ENCODE measurements at places on chromosomes 11 and 22.

GRCh38 chr11:44861849-44862557 is 88.7 kb downstream of the TP53I11 start:
- DNase-seq, result peak; percentile 65

- no peak for DNase-seq
These were observed 16.4 kb downstream of the DAGLA start for GRCh38 chr11:61696602-61697001.

DNA sequence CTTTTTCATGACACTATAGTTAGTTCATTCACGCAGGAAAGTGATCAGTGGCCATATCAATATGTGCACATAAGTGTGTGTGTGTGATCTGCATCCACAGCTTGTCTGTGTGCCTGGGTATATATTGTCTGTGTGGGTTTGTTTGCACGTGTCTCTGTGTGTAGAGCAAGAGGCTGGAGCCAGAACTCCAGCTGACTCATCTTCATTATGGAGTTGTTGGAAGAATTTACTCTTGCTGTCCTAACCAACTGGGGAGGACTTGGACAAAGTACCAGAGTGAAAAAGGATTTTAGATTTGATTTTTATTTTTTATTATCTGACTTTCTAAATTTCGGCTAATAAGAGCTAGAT is 63.9 kb downstream of the TP53I11 start:
- no peak for DNase-seq

- DNase-seq, result no peak
These were observed 99.7 kb upstream of the SYT13 start for GRCh38 chr11:45385844-45386243.

DNA sequence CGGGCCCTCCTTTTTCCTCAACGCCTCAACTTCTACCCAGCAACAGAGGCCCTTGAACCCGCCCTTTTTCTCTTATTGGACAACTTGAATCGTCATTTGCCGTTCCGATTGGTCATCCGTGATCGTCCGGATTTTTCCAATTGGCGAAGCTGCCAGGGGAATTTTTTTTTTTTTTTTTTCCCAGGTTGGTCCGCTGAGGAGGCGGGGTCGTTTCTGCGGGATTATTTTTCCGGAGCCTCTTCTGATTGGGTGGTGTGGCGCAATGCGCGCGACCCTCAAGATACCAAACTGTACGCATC is 465 bp upstream of the TTC9C start:
- peak; percentile 66 for DNase-seq

DNA sequence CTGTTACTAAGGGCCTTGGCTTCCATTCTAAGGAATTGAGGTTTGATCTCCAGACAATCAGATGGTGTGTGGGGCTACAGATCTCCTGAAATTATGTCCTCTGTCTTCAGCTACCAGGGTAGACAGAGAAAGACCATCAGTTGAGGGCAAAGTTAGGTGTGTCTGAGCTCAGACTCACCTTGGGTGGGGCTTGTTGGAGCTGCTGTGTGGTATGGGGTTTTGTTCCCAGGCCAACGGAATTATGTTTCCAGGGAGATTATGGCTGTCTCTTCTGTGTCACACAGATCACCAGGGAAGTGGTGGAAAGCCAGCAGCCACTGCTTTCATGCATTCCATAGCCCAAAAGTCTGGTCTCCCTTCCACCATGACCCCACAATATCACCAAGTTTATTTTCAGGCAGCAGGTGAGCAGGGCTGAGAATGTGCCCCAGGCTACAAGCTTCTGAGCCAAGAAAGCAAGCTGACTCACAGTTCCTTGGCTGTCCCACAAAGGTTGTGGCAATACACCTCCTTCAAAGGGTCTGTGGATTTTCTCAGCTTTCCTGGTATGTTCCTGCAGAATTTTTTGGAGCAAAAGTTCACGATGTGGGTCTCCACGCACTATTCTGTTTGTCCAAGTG is 714.9 kb downstream of the LUZP2 start:
- DNase-seq, result no peak

- no peak for DNase-seq
These were observed 66.3 kb upstream of the NAV2 start for GRCh38 chr11:19646308-19646707.

DNA sequence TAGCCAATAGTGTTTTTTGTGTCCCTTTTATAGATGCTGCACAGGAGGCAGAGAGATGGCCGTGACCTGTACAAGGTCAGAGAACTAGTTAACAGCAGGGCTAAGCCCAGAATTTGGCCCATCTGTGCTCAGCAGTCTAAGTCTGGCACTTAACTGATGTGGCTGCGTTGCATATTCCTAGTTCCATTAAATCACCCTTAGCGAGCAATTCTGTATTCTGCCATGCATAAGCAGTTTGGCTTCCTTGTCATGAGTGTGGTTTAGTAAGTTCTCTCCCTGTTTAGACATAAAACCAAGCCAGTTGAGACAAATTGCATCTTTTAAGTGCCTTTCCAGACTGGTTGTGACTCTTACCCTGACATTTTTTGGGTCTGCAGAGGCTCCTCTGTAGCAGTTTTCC is 230.6 kb upstream of the TENM4 start:
- DNase-seq, result no peak

GRCh38 chr11:86570020-86570419 is 102.4 kb downstream of the ME3 start:
- no peak for DNase-seq

DNA sequence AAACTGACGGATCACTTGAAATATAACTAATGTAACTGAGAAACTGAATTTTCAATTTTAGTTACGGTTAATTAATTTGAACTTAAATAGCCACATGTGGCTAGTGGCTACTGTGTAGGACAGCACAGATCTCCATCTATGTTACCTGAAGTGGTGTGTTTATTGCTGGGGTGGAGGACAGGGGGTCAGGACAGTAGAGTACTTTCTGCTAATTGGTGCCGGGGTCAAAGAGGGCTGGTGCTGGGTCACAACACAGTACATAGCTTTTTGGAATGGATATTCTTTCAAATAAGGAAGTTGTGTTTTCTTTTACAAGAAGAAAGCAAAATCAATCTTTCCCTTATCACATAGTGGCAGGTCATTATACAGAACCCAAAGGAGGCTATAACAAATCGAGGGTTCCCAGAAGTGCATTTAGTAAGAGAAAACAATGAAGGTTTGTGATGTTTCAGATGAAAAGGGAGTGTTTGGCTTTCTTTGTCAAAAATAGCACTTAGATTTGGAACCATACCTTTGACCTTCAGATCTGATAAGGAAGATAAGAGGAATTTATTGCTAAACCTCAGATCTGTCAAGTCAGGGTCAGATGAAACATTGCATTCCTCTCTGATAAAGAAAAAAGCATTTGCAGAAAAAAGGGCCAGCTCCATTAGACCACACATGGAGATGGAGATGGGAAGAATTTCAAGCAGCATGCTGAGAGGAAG is 384.5 kb downstream of the AASDHPPT start:
- DNase-seq, result no peak

DNA sequence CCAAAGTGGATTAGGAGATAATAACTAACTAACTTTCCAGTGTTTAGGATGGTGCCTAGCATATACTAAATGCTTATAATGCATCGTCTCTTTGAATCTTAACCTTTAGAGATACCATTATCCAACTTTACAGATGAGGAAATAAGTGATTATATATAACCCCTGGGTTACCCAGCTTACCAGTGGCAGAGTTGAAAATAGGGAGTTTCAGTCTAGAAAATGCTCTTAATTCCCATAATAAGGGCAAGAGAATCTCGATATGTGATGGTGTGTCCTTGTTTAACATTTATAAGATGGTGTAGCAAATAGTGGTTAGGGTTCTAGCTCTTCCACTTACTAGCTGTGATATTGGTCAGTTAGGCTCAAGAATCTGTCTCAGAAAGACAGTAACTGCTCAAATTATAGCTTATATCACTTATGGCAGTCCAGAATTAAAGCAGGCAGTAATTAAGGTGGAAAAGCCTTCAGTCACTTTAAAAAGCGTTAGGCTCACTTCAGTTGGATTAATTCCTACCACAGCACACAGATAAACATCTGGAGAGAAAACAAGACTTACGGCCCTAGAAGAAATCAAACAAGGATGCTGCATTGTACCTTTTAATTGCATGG is 6.3 kb downstream of the XBP1 start:
- no peak for DNase-seq

Data from stimulated activated CD8-positive, alpha-beta memory T cell treated with anti-CD3 and anti-CD28 coated beads, Interleukin-2, amount 100 ng/mL, for 1 hour (primary cell).